ENCODE measurements at places on chromosomes 3 and 15.

GRCh38 chr3:113005611-113006010 is 14.8 kb downstream of the GTPBP8 start:
- no peak for DNase-seq

- DNase-seq: peak; percentile 96
Observed at GRCh38 chr3:107461721-107462120, 61.0 kb upstream of the BBX start.

GRCh38 chr3:191414732-191415131 is 46.2 kb upstream of the PYDC2 start:
- no peak for DNase-seq

DNA sequence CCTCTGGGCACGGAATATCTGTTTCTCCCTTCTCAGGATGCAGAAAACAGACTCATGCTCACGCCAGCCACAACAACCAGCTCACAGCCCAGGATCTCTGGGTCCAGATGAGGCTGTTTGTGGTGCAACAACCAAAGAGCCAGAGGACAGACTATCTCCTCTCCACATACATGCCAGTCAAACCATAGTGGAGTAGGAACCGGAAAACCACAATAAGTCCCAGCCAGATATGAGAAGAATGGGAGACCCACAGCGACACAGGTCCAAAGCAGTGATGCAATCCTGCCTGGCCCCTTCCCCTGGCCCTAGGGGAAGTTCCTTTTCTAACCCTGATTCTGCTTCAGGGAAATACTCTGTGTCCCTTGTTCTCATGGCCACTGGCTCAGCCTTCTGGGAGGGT is 27.6 kb downstream of the MEX3B start:
- DNase-seq: no peak

DNA sequence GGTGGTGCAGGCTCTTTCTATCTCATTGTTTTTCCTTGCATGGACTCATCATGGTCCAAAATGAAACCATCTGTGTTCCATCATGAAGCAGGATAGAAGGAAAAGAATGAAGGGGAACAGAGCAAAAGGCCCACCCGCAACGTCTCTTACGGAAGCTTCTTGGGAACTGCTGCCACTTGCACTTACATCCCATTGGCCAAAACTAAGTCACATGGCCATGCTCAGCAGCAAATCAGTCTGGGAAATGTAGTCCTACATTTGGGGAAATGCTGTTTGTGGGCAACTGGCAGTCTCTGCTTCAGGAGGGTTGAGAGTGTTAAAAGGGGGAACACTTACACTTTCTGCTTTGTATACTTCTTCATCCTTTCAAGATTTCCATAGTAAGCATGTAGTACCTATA is 191.6 kb downstream of the SV2B start:
- peak; percentile 30 for DNase-seq

DNA sequence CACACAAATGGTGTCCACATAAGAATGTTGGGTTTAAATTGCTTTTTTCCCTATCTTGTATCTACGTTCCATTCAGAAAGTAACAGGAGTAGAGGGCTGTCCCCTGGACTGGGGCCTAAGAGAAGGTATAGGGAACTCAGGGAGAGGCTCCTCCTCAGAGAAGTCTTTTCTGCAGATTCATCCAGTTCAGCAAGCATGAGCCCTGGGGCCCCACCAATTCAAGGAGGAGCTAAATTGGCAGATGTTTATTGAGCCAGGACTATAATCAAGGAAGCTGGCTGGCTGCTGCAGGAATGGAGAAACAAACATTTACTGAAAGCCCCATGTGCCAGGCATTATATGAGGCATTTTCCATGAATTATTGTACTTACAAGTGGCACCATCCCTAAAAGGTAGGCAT is 22.1 kb upstream of the LARS2 start:
- no peak for DNase-seq

DNA sequence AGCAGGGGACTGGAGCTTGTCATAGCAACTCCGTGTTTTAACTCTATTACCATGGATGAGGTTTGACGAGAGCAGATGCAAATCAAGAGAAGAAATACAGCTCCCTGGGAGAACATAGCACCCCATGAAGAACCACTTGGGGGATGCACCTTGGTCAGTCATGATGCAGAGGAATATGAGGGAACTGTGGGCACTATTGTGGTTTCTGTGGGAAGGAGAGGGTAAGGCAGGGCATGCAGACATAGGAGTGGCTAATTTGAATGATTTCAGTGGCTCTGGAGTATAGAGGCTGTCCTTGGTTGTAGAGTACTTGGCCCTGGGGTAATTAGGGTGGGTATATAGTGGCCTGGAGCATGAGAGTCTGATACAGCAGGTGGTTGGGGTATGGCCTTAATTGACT is 131.9 kb downstream of the EDEM1 start:
- no peak for DNase-seq

DNA sequence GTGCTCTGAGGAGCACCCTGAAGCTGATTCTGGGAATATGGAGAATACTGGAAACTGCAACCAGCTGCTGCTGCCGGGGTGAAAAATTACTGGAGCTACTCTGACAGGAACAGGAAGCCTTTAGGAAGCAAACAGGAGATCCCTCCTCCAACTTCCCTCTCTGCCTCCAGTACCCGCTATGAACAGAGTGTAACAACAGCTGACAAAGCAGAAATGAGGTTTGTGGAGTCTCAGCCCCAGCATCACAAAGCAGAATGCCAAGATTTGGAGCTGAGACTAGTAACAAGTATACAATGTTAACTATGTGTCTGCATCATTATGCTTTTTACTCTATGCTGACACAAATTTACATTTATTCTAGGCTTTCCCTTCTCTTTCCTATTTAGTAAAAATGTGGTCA is 22.7 kb upstream of the PIAS1 start:
- no peak for DNase-seq

DNA sequence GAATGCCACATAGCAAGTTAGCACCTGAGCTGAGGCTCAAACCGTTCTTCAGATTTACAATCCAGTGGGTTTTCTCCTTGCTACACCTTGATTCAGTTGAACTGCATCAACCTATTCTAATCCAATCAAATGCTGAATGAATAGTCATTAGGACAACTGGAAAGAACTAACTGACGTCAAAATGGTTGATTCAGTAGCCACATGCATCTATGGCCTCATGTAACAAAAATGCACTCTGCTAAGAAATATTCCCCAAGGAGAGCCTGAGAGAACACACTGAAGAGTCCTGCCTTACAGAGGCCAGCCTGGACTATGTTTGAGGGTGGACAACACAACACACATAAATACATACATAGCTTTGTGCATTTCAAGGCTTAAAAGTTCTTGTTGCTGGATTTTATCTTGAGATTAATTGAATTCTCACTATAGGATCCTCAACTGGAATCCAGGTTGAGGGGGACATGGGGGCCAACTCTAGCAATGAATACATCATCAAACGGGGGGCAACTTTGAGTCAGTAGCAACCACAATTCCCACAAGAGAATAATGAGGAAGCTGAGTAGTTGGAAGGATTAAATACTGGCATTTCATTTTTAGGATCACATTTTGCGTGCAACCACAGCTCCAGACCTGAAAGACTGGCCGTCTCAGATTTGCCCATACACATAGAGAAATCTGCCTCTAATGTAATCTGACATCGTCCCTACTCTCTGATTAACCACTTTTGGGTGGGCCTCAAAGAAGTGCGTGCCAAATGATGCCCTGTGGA is 280.2 kb upstream of the ICE2 start:
- no peak for DNase-seq

DNA sequence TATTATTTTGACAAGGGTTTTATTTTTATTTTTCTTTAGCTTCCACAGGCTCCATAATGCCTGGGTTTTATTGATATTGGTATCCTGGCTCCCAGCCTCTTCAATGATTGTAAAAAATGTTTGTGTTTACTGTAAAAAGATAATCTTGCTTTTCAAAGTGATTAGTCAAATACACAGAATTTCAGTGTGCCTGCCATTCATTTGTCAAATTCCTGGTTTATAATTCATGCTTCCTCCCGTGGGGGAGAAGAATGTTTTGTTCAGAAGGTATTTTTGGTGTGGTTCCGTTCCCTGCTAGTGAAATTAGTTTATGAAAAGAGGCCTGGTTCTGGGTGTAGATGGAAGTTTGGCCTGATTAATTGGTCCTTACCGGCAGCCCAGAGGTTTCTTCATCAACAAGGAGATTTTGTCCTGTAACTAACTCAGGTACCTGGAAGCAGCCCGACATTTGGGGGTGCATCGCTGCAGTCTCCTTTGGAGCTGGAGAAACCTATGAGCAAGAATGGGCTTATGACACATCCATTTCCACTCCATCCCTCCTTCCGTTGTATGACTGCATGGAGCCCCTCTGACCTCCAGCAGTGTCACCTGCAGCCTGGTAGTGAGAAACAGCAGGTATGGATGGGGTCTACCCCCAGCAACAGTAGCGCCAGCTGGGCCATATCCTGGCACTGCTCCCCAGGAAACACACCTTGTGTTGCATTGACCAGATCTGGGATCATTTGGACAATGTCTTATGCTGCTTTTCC is 101.5 kb downstream of the PGPEP1L start:
- DNase-seq: no peak

DNA sequence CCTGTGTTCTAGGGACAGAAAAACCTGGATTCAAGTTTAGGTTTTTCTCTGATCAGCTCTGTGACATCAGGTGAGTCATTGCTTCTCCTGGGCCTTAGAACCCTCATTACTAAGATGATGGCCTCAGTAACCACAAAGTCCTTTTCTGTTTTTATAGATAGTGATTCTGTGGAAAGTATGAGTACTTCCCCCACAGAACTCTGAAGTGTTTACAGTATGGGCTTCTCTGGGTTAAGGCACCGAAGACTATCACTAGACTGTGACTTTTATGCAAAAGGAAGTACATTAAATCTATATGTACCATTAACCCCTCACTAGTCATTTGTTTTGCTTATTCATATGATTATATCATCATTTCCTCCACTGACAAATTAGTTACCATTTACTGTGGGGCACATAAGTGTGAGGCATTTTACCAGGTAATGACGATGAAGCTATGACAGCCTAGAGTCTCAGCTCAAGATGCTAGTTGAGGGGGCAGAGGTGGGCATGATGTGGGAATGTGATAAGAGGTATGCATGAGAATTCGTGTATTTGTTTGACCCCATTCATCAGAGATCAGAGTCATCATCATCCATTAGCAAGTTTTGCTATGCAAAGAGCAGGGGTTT is 15.0 kb upstream of the RORA start:
- no peak for DNase-seq

GRCh38 chr15:89656116-89656815 is 999 bp upstream of the KIF7 start:
- DNase-seq: no peak
